ENCODE measurements at places on chromosomes 12 and 14.

DNA sequence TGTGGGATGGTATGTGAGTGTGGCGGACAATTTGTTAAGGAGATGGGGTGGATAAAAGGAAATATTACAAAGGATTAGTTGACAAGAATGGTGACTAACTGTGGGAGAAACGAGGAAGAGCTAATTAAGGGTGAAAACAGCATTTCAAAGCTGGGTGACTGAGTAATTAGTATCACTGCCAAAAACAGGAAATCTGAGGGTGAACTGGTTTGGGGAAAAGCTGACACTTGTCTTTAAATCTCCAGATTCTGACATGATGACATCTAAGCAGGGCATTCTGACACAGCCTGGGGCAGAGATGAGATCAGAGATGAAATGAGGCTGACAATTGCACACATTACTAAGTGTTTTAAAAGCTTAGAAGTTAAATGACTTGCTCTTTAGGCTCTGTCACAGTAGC, 42.4 kb upstream of the CCDC175 start:
- DNase-seq: no peak

GRCh38 chr14:63088865-63089264, 43.6 kb upstream of the KCNH5 start:
- DNase-seq: no peak

GRCh38 chr12:52821071-52821730, 7.3 kb upstream of the KRT4 start:
- DNase-seq: no peak

- DNase-seq: no peak
Measured at GRCh38 chr14:29391801-29392200, 535.8 kb downstream of the PRKD1 start.

GRCh38 chr14:56278383-56278782, 160.2 kb downstream of the PELI2 start:
- no peak for DNase-seq

- no peak for DNase-seq
Measured at GRCh38 chr14:33996462-33996861, 45.6 kb upstream of the EGLN3 start.

DNA sequence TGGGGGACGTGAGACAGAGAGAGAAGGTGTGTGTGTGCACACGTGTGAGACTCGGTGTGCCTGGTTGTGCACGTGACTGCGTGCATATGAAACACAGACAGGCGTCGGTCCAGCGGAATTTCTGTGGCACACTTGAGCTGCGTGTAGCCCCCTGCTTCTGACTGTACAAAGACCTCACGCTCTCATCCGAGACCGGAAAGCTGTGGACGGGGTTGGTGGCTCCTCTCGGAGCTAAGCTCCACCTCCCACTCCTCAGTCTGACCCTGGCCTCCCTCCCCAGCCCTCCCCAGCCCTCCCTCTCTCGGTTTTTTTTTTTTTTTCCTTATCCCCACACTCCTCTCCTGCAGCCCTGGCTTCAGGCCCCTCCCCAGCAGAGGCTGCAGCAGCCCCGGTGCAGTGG, 8.3 kb upstream of the C14orf180 start:
- no peak for DNase-seq

DNA sequence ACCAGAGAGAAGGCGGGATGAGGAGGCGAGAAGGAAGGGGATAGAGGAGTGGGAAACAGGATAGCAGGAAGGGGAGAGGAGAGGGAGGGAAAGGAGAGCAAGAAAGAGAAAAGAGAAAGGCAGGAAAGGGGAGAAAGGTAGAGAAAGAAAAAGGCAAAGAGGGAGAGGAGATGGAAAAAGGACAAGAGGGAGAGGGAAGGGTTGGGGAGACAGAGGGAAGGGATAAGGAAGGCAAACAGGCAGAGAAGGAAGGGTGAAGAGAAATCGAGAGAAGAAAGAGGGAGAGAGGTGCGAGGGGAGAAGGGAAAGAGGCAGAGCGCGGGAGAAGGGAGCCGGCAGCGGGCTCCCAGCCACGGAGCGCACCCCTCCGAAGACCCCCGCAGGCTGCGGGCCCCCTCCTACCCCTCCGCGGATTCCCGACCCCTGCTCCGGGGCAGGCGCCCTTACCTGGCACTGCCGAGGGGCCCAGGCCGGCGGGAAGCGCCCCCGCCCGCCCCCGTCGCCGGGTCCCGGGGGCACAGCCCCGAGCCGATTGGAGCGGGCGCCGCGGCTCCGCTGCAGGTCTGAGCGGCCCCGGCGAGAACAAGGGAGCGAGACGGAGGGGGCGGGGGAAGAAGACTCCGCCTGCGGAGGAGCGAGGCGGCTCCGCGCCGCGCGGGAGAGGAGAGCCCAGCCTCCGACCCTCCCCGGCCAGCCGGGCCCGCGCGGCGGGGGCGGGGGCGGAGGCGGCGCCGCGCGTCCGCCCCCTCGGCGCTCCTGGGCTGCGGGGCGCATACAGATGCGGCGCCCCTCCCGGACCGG, at the start of gene CDH24:
TSS of gene CDH24 (minus strand) at position 565 of the 801 bp plus-strand sequence. CDS start 1,787 bp downstream, outside the sequence.
- peak; percentile 88 for DNase-seq

Data from BE2C (cell line).